ENCODE measurements at places on chromosomes 4 and X. TPM values are rescaled to one million over a fixed set of nuclear protein-coding genes. Genes with fewer than 3 reads are reported as not detected.

GRCh38 chr4:123740236-123740635 is 343.6 kb downstream of the SPRY1 start:
- peaks cover 22% of the 10 kb centered on the region for H3K4me1 ChIP-seq
- no peaks in the 10 kb centered on the region for H3K27me3 ChIP-seq
- no peaks in the 10 kb centered on the region for H3K36me3 ChIP-seq
- no peak for DNase-seq
- no peak overlapping the region for H3K27ac ChIP-seq

DNA sequence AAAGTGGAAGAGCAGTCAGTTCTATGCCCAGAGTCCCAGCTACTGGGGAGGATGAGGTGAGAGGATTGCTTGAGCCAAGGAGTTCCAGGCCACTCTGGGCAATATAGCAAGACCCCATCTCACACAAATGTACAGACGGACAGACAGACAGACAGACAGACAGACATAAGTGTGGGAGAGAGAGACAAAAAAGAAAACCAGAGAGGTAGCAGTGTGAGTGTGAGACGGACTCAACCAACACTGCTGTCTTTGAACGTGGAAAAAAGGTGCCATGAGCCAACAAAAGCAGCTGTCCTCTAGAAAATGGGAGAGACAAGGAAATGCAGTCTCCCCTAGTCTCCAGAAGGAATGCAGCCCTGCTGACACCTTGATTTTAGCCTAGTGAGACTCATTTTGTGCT is 18.2 kb upstream of the RPL34 start:
- DNase-seq = no peak
- no peak overlapping the region for H3K4me3 ChIP-seq
- no peak overlapping the region for H3K27ac ChIP-seq
- H3K4me1 ChIP-seq = no peaks in the 10 kb centered on the region
- H3K27me3 ChIP-seq = no peaks in the 10 kb centered on the region

GPC3 gene
- total RNA-seq = 18.8 TPM

GRCh38 chr4:95093936-95094929 is 336.5 kb downstream of the BMPR1B start:
- H3K4me1 ChIP-seq = no peaks in the 10 kb centered on the region
- H3K36me3 ChIP-seq = no peaks in the 10 kb centered on the region
- no peak for DNase-seq
- no peaks in the 10 kb centered on the region for H3K27me3 ChIP-seq

RPS6KA6 gene
- 22.3 TPM for total RNA-seq

GRCh38 chr4:38194047-38194602 is 233.9 kb downstream of the PTTG2 start:
- no peak overlapping the region for H3K4me3 ChIP-seq
- H3K27ac ChIP-seq = no peak overlapping the region
- no peaks in the 10 kb centered on the region for H3K27me3 ChIP-seq
- DNase-seq = no peak
- H3K4me1 ChIP-seq = peaks cover 9% of the 10 kb centered on the region

DNA sequence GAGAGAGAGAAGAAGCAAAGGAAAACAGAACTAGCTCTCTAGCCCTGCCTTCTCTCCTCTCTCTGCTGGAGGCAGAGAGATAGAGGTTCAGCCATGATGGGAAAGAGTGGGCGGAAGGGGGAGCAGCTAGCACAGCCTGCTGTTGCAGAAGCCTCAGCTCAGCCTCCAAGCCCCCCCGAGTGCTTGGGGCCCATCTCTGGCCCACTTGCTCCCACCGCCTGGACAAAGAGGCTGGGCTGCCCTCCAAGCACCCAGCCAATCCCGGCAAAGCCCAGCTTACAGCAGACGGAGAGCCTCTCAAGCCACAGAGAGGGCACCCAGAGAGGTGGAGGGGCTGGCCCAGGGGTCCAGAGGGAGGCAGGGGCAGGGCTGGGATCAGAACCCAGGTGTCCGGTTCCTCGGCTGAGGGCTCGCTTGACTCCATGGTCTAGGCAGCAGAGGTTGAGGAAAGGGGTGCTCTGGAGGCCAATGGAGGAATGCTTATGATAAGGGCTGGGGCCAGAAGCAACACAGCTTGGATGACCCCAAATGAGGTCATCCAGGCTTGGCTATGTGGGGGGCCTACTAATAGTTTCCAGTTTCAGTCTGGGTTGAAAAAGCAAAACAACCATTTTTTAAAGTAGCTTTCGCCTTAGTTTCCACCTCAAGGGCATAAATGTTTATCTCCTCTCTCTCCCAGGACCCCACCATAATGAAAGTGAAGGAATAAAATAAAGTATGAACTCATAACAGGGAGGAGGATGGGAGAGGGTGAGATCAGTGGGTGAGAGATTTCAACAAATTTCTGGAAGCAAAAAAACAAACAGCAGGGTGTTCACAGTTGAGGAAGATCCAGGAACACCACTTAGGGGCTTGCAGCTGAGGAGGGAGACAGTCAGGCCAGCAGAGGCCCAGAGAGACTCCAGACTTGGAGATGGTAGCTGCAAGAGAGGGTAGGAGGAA is 24.9 kb upstream of the IQSEC2 start:
- H3K4me1 ChIP-seq = no peaks in the 10 kb centered on the region
- H3K27ac ChIP-seq = no peak overlapping the region
- no peaks in the 10 kb centered on the region for H3K36me3 ChIP-seq

LUZP4 gene
- total RNA-seq = not detected

USP26 gene
- not detected for total RNA-seq

- no peaks in the 10 kb centered on the region for H3K36me3 ChIP-seq
- no peak for DNase-seq
- H3K27ac ChIP-seq = no peak overlapping the region
Observed at GRCh38 chrX:148806145-148806870, 305.9 kb downstream of the AFF2 start.

DNA sequence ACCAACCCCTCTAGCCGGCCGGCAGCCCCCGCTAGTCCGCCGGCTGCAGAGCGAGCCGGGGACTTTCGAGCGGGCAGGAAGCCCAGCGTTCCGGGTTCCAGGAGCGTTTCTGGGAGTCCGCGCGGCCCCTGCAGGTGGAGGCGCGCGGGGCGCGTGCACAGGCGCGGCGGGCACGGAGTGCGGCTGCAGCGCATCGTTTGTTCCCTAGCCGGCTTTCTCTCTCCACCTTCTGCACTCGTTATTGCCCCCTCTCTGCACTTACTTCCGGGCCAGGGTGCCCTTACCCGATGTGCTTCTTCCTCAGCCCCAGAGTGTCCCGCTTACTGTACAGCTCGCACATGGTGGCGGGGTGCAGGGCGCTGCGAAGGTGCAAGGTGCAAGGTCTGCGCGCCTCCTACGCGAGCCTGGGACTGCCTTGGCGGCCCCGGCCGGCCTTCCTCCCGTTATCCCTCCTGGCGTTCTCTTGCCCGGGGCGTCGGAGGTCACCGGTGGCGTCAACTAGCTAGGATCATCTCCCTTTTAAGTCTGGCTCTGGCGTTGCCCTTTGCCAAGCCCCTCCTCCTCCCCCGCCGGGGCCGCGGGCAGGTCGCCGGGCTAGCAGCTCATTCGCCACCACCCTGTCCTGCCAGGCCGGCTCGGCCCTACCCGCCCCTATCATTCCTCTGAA is at the start of gene ETNPPL:
Gene ETNPPL, minus strand, starts transcription at position 495 of the 667 bp plus-strand sequence. Its CDS starts 155 bp downstream, at position 340.
- peaks cover 21% of the 10 kb centered on the region for H3K27me3 ChIP-seq
- H3K4me3 ChIP-seq = peak within 1 kb of the TSS; percentile 53
- H3K27ac ChIP-seq = peak within 1 kb of the TSS; percentile 28

DNA sequence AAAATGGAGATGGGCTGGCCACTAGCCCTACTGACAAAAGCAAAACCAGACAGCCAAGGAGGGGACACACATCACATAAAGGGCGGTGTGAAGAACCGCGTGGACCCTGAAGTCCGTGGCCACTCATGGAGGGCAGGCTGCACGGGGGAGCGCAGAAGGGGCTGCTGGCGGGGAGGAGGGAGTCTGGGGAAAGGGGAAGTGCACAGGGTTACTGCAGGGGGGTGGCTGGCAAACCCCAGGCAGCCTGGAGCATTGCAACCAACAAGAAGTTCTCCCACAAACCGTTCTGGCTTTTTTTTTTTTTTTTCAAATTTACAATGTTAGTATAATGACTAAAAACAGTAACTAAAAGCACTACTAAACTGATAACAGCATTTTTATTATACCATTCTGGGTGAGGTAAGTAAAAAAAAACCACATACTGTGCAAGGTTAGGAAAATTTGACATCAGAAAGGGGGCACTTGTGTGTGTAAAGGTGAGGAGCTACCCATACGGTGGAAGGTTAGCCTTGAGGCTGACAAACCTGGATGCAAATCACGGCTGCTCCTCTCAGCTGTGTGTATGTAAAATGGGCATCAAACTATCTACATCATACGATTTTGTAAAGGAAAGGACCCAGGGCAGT is 87.1 kb downstream of the TSPAN5 start:
- no peaks in the 10 kb centered on the region for H3K36me3 ChIP-seq
- no peak overlapping the region for H3K27ac ChIP-seq
- H3K4me1 ChIP-seq = peaks cover 8% of the 10 kb centered on the region
- no peak for DNase-seq
- H3K27me3 ChIP-seq = no peaks in the 10 kb centered on the region

GRCh38 chr4:6105311-6105911 is 87.2 kb upstream of the C4orf50 start:
- no peaks in the 10 kb centered on the region for H3K27me3 ChIP-seq
- no peak overlapping the region for H3K4me3 ChIP-seq
- H3K36me3 ChIP-seq = no peaks in the 10 kb centered on the region
- peak; percentile 15 for DNase-seq
- no peak overlapping the region for H3K27ac ChIP-seq

DNA sequence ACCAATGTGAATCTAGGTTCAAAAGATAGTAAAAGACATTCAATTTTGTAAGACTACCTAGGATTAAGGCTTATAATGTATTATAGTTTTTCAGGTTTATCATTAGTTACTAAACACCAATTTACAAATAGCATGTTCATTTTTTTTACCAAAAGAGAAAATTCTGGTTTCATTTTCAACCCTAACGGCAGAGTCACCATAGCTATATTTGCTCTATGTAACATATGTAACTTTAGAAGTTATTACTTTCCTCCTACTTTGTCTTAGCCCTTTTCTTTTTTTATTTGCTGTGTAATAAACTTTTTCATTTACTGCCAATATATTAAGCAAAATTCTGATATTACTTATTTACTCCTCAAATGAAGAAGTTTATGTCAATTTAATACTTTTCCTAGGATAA is 639.6 kb downstream of the ARAP2 start:
- H3K27ac ChIP-seq = no peak overlapping the region
- no peaks in the 10 kb centered on the region for H3K4me1 ChIP-seq
- no peaks in the 10 kb centered on the region for H3K27me3 ChIP-seq
- no peak for DNase-seq
- H3K4me3 ChIP-seq = no peak overlapping the region
- no peaks in the 10 kb centered on the region for H3K36me3 ChIP-seq

DNA sequence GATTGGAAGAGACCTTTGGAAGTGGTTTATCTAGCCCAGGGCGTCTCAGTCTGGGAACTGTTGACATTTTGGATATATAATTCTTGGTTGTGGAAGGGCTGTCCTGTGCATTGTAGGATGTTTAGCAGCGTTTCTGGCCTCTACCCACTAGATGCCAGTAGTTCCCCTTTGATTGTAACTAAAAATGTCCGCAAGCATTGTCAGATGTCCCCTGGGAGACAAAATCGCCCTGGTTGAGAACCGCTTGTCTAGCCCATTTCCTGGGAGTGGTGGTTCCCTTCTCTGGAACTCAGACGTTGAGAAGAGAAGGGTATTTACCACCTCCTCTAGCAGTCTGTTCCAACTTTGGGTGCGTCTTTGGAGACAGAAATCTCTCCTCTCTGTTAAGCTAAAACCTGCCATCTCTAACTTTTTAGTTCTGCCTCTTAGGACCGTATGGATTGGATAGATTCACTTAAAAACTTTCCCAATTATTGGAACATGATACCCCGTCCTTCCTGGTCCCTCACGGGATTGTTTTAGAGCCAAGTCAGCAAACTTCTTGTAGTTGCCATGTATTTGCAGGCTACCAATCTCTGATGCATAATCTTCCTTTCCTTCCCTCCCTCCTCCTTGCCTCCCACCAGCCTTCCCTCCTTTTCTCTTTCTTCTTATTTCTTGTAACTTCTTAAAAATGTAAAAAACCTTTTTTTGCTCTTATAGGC is 13.9 kb downstream of the TMEM165 start:
- H3K36me3 ChIP-seq = peaks cover 39% of the 10 kb centered on the region
- no peak overlapping the region for H3K27ac ChIP-seq
- no peaks in the 10 kb centered on the region for H3K27me3 ChIP-seq
- peaks cover 44% of the 10 kb centered on the region for H3K4me1 ChIP-seq
- H3K4me3 ChIP-seq = no peak overlapping the region

TEX28 gene
- not detected for total RNA-seq

DNA sequence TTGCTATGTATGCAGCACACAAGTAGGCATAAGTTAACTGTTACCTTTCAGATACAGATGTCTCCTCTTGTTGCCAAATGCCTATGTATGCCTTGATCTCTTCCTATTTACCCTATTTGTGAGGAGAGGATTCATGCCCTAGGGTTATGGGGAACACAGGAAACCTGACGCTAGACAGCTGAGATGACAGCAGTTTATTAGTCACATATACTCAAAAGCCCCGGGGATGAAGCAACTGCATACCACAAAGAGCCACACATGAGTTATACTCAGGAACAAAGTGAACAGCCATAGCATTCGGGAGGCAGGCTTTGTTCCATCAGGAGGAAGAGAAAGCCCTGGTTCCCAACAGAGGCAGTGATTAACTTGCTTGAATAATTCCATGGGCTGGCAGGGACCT is 1011.7 kb upstream of the PCDH7 start:
- H3K4me3 ChIP-seq = no peak overlapping the region
- no peaks in the 10 kb centered on the region for H3K36me3 ChIP-seq
- H3K27me3 ChIP-seq = no peaks in the 10 kb centered on the region
- no peak for DNase-seq
- no peak overlapping the region for H3K27ac ChIP-seq
- H3K4me1 ChIP-seq = no peaks in the 10 kb centered on the region

DNA sequence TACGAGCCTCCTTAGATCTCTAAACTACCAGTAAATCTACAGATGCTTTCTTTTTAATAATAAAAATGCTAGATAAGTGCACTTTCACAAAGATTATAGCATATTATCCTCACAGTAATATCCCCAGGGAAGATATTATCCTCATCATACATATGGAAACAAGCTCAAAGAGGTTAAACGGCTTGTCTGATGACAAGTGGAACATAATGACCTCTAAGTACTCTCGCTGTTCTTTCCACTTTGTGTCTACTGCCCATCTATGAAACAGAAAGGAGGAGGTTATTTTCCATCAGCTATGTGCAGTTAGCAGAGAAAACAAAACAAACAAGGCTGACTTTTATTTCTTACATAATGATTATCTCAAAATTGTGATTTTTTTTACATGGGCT is 42.8 kb upstream of the PRDM8 start:
- H3K27ac ChIP-seq = no peak overlapping the region
- H3K4me1 ChIP-seq = no peaks in the 10 kb centered on the region
- no peaks in the 10 kb centered on the region for H3K27me3 ChIP-seq
- peak; percentile 20 for DNase-seq

DNA sequence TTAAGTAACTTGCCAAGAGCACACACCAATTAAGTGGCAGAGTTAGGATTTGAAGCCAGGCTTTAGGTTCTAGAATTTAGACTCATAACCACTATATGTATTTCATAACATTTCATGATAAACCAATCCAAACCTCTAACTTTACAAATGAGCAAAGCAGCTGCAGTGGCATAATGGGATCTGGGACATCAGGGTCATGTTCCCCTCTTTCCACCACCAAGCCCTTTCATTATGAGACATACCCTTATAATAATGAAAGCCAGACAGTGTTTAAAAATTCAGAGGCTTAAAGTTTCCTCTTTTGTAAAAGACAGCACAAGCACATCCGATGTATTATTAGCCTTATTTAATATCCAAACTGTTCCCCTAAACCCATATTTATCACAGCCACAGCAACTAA is 28.3 kb upstream of the AMELX start:
- H3K27me3 ChIP-seq = no peaks in the 10 kb centered on the region
- no peaks in the 10 kb centered on the region for H3K4me1 ChIP-seq
- no peak overlapping the region for H3K27ac ChIP-seq
- DNase-seq = no peak
- H3K4me3 ChIP-seq = no peak overlapping the region

HTR2C gene
- total RNA-seq = not detected

EIF1AX gene
- 42.0 TPM for total RNA-seq

Measured in stomach (tissue), 19 donors.